AG09309 (cell line): ENCODE measurements at places on chromosomes 16 and 17.

GRCh38 chr16:17470908-17471718, at the start of gene XYLT1:
XYLT1 (minus strand) TSS chr16:17470960; CDS start chr16:17470796, 164 bp downstream.
- DNase-seq, result peak; percentile 95

DNA sequence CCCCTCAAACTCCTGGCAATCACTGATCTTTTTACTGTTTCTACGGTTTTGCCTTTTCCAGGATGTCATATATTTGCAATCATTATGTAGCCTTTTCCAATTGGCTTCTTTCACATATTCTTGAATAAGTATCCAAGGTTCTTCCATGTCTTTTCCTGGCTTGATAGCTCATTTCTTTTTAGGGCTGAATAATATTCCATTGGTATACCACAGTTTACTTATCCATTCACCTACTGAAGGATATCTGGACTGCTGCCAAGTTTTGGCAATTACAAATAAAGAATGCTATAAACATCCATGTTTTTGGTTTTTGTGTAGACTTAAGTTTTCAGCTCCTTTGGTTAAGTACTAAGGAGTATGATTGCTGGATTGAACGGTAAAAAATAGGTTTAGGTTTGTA, 16.0 kb downstream of the GPATCH8 start:
- no peak for DNase-seq

- DNase-seq, result no peak
These were observed 231.2 kb downstream of the CPPED1 start for GRCh38 chr16:12572316-12572985.

GRCh38 chr17:79842656-79843473, 3.6 kb upstream of the CBX4 start:
- no peak for DNase-seq

DNA sequence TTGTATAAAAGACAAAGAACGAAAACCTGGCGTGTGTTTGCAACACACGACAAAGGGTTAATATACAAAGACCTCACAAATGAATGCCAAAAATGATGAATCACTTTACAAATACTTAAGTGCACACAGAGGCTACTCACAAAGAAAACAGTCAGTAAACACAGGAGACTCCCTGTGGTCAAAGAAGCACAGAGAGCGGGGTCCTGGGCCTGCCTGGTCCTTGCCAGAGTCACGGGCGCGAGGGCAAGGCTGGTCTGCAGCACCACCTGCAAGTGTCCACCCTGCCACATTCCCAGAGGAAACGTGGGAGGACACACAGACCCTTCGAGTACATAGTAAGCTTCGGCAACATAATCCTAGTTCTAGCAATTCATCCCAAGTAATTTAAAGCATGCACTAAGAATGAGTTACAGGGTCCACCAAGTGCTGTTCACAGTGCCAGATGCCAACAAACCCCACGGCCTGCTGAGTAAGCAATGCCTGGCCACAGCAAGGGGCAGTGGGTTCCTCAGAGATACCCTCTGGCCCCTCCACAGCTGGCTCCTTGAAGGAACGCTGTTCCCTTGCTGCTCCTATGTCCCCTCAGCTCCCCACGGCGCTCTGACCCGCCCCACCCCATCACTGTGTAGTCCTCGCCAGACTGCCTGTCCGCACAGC, 24.6 kb upstream of the FAAP100 start:
- DNase-seq, result no peak

DNA sequence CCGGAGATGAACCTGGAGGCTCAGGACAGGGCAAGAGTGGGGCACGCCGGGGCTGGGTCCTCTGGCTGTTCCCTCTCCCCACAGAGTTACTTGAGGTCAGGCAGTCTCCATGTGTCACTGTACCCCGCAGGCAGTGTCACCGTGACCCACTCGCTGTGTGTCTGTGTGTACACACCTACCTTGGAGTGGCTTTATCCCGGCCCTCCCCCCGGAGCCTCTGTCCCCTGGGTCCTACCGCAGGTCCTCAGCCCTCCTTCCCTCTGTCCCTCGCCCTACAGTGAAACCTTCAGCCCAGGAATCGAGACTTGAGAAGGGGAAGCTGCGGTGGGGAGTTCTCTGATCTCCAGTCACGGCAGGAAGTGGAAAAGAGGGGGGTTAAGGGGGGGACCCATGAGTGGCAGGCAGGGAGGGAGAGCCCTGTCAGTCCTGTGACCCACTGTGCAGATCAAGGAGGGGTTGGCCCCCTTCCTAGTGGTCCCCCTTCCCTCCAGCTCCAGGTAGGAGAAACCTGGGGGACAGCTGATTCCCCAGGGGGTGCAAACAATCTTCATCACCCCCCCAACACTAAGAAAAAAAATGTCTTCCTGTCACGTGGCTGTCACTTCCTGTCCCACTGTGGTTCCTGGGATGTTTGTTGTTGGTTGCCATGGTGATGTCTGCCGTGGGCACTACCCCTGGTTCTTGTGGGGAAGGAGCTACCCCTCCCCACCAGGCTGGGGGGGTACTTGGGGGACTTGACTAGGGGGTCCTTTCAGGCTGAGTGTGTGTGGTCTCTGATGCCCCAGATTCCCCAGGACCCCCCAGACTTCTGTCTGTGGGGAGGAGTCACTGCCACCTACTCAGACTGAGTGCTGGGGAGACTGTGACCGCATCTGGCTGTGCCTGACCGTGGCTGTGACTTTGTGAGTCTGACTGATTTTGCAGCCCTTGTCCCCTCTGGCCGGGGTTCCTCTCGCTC, 13.7 kb downstream of the RARA start:
- no peak for DNase-seq

DNA sequence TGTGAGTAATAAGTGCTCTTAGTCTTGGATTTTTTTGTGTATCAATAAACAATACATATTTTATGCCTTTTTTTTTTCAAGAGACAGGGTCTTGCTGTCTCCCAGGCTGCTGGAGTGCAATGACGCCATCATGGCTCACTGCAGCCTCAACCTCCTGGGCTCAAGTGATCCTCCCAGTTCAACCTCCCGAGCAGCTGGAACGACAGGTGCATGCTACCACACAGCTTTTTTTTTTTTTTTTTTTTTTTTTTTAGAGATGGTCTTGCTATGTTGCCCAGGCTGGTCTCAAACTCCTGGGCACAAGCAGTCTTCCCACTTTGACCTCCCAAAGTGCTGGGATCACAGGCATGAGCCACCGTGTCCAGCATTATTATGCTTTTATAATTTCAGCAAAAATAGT, 13.0 kb downstream of the ACSF2 start:
- DNase-seq, result no peak

- DNase-seq, result no peak
These were observed 10.2 kb upstream of the CBX8 start for GRCh38 chr17:79806863-79807720.

DNA sequence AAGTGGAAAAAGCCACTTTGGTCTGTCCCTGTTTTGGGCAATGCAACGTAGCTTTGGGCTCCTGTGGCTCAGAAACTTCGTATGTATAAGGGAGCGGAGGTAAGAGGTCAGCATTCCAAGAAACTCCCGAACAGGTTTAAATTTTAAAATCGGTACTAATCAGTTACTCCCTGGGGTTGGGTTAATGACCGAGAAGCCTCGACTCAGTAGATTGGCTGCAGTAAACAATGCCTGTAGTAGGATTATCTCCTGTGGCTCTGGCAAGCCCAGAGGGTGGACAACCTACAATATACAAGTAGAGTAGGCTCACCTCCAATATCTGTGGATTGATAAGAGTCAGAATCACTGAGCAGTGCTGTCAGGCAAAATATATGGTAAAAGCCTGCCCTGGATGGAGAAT, 1.6 kb upstream of the GNA13 start:
- no peak for DNase-seq

DNA sequence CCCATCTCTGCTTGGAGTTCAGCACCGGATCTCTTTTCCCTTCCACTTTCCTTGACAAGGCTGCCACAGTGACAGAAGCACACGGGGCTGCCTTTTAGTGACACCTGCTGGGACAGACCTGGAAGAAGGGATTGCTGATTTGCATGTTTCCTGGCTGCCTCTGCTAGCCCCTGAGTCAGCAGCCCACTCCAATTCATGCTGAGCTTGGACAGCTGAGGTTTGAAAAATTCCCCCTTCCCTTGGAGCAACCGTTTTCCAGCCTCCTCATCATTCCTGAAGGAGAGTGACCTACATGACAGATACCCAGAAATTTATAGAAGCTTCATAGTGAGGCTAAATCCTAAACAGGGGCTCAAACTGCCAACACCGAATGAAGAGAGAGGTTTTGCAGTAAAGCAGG, 18.8 kb upstream of the RBL2 start:
- no peak for DNase-seq

GRCh38 chr17:77848257-77848656, 110.2 kb upstream of the TNRC6C start:
- no peak for DNase-seq

DNA sequence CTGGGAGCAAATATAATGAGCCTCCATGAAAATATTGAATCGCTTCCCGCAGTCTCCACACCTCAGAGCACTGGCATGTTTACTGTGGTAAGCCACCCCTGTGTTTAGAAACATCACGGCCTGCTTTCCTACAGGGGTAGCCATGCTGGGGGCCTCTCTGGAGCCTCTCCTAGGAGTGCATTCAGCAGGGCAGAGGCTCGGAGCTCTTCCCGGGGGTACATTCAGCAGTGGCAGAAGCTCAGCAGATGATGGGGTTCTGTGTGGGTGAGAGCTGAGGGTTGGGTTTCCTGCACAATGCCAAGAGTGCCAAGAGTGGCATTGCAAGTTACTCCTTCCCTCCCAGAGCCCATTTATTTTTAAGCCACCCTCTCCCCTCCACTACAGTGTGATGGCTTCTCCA, 386.6 kb downstream of the SEC14L1 start:
- no peak for DNase-seq

- no peak for DNase-seq
These were observed 239.8 kb upstream of the SOX9 start for GRCh38 chr17:71881041-71881440.
